ENCODE measurements at places on chromosomes 13 and 19.

- DNase-seq: no peak
Measured at GRCh38 chr13:76775088-76775740, 111.0 kb downstream of the KCTD12 start.

DNA sequence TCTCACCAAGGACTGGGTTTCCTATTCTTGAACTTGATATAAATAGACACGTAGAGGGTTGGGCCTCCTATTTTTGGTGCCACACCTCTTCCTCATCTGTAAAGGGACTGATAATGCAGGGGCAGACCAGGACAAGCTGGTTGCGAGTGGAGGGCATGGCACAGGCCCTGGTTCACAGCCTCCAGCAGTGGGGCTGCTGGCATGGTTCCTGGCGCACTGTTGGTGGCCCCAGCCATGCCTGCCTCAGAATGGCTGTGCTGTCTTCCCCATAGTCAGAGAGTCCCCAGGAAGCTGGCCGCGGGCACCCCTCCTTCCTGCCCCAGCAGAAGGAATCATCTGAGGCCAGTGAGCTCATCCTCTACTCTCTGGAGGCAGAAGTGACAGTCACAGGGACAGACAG, 10.5 kb upstream of the OVOL3 start:
- no peak for DNase-seq

- DNase-seq: no peak
Measured at GRCh38 chr13:51006067-51006845, 96.7 kb downstream of the RNASEH2B start.

GRCh38 chr13:35594096-35594495, 117.6 kb upstream of the MAB21L1 start:
- no peak for DNase-seq

GRCh38 chr13:107715496-107715895, 499.8 kb downstream of the LIG4 start:
- DNase-seq: no peak

GRCh38 chr19:43675906-43676305, 5.9 kb upstream of the PLAUR start:
- no peak for DNase-seq

Measured in cortex of kidney (tissue), 1 donor.